ENCODE measurements at places on chromosomes 7 and 10. TPM values are rescaled to one million over a fixed set of nuclear protein-coding genes. Genes with fewer than 3 reads are reported as not detected.

PLA2G12B gene
- total RNA-seq: not detected

BET1 gene
- 22.5 TPM for total RNA-seq

ASAH2 gene
- total RNA-seq: 1.1 TPM

PLEKHS1 gene
- total RNA-seq: not detected

FZD8 gene
- total RNA-seq: 34.9 TPM

ENTPD1 gene
- 1.2 TPM for total RNA-seq

PAX2 gene
- total RNA-seq: not detected

TFPI2 gene
- total RNA-seq: 166 TPM

FFAR4 gene
- not detected for total RNA-seq

FAM204A gene
- total RNA-seq: 44.0 TPM

MEOX2 gene
- 1.5 TPM for total RNA-seq

HMX3 gene
- not detected for total RNA-seq

LIPK gene
- not detected for total RNA-seq

DPP6 gene
- total RNA-seq: not detected

SPDYE2B gene
- total RNA-seq: 0.12 TPM

CDNF gene
- 0.35 TPM for total RNA-seq

DOCK1 gene
- 100 TPM for total RNA-seq

CCAR1 gene
- 12.5 TPM for total RNA-seq

ANKRD22 gene
- total RNA-seq: not detected

COX19 gene
- 7.4 TPM for total RNA-seq

VWA2 gene
- 0.08 TPM for total RNA-seq

ZNF467 gene
- total RNA-seq: 1.7 TPM

RNF133 gene
- 0.23 TPM for total RNA-seq

HOXA10 gene
- not detected for total RNA-seq

SEMA3A gene
- total RNA-seq: 91.7 TPM

DNAH11 gene
- 0.59 TPM for total RNA-seq

STK31 gene
- total RNA-seq: not detected

ANXA8L1 gene
- not detected for total RNA-seq

ITIH2 gene
- not detected for total RNA-seq

MAGI2 gene
- total RNA-seq: 5.1 TPM

RINT1 gene
- 13.3 TPM for total RNA-seq

CRPPA gene
- 1.2 TPM for total RNA-seq

SFTPA1 gene
- total RNA-seq: not detected

MOGAT3 gene
- total RNA-seq: not detected

DNAJC9 gene
- total RNA-seq: 25.7 TPM

MNX1 gene
- total RNA-seq: not detected

All from smooth muscle cell of the coronary artery (primary cell).